ENCODE measurements at places on chromosomes 13 and 19.
A peak's percentile ranks its signal among the peaks of the same experiment; 100 is the strongest.

DNA sequence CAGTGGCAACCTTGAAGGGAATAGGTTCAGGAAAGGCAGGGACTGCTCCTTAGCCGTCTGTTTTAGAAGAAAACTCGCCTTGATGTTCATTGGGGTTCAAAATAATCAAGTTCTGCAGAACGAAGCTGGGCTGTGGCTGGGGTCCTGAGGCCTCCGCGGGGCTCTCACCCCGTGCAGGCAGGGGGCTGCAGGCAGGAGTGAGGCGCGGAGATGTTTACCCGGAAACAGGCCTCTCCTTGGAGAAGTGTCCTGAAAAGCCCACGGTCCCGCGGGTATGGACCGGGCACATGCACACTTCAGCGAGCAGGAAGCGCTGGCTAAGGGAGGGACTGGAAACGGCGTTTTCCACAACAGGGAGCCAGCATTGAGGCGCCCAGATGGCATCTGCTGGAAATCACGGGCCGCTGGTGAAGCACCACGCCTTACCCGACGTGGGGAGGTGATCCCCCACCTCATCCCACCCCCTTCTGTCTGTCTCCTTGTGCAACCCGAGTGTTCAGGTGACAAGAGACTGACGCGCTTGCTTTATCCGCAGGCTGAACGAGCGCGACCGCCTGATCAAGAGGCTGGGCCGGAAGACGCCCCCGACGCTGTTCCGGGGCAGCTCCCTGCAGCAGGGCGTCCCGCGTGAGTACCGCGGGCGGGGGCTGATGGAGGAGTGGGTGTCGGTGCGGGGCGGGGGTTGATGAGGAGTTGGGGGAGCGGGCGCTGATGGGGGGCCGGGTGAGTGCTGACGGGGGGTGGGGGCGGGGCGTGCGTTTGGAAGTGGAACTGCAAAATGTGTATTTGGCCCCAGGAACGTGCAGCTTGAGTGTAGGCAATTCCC, 39.6 kb downstream of the SHISA2 start:
- no peak for DNase-seq

DNA sequence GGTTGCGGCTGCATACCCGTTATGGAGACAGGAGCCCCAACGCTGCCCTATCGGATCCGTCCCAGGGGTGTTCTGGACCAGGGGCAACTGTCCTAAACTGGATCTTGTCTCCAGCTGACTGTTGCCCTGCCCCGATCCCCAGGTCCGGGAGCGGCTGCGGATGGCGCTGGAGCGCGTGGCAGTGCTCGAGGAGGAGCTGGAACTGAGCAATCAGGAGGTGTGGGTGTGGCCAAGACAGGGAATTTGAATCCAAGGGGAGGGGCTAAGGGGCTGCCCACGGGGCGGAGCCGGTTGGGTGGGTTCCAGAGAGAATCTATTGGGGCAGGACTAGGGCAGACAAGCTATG, 9.9 kb downstream of the PPFIA3 start:
- peak; percentile 37 for DNase-seq

DNA sequence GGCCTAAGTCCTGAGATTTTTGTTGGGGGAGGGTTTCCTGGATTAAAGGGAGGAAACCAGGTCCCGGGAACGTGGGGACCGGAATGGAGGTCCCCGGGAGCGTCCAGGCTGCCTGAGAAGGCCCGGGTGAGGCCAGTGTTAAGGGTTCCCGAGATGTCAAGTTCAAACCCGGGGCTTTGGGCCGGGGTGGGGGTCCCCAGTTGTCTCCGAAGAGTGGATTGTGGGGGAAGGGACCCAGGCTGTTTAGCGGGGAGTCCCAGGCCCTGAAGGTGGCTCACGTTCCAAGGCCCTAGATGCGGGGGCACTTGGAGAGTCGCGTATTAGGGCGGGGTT, 262 bp downstream of the COX7A1 start:
- no peak for DNase-seq

- DNase-seq: no peak
Measured at GRCh38 chr13:94825507-94825906, 113.2 kb upstream of the SOX21 start.

DNA sequence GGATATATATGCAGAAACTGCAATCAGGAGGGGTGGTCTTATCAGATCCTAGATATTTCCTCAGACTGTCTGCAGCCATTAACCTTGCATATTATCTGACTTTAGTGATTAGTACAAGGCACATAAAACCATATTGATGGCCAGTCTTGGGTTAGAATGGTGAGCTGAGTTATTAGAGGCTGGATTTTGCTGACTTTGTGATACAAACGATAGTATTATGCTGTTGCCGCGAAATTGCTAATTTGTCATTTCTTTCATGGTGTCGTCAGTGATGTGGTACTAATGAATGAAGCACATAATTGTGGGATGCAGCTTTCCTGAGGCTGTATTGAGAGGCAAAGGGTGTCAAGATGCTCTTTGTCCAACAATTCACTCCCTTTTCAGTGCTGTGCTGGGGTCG, 172.5 kb downstream of the TEX29 start:
- DNase-seq: no peak

- DNase-seq: peak; percentile 62
Measured at GRCh38 chr13:99617474-99618255, 116.4 kb downstream of the TM9SF2 start.

DNA sequence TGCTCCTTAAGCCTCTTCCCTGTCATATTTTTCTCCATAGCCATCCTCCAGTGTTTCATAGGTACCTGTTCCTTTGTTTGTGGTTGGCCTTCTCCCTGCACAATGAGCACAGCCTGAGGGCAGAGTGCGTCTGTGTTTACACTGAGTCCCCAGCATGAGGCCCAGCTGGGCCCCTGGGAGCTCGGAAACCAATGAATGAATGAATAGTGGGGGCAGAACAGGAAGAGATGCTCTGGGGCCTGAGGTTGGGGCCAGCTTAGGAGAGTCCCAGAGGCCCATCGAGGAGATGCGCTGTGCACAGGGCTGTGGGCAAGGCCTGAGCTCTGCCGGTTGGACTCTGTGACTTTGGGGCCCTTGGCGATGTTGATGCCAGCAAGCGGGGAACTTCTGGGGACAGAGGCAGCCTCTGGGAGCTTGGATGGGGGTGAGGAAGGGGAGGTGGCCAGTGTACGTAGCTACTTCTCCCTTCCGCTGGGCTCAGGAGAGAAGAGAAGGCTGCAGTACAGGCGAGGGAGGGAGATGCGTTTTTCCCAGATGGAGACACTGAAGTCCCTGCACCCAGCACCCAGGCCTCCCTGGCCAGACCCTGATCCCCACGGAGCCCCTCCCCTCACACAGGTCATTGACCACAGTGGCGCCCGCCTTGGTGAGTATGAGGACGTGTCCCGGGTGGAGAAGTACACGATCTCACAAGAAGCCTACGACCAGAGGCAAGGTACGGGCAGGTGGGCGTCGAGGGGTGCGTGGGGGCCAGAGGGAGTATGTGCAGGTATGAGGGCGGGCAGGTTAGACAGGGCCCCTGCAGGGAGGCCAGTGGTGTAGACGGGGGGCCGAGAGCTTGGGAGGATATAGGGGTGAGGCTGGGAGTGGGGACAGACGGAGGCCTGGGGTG, 5.1 kb downstream of the TBCB start:
- DNase-seq: no peak

DNA sequence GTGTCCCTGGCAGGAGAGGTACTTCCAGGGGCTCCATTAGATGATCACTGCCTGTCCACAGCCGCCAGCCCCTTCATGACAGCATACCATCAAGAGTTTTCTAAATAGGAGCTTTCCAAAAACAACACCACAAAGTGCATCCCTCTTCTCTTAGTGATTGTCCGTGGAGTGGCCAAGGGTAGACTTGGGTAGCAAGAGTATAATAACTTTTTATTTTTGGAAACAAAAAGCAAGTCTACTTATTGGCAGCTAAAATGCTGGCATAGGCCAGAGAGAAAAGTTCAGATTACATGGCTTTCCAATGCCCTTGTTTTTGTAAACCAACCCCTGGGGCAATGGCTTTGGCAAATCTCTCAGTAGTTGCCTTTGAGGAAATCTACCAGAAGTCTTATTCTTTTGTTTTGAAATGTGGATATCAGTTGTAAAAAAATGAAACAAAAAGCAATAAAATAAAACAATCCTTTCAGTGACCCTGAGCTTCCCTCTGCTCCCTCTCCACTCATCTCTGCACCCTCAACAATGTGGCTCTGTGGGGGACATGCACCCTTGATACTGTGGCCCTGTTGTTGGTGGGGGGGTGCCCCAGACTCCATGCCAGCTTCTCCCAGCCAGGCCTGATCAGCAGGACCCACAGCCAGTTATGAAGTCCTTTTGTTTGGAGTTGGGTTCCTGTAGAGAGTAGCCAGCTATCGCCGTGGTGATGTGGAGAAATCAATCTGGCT, 294.1 kb downstream of the DLEU7 start:
- no peak for DNase-seq

DNA sequence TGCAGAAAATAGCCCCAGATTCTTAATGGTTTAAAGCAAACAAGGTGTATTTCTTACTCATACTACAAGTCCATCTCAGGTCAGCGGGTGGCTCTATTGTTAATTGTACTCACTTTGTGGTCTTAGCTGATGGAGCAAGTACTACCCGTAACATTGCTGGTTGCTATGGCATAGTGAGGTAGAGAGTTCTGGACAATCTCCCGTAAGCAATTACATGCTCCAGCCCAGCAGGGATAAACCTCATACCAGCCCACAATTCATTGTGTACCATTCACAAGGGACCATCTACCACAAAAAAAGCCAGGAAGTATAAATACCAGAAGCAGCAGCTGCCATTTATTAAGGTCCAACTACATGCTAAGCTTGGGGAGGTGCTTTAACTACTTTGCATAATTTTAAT, 167.1 kb downstream of the PCDH9 start:
- no peak for DNase-seq

DNA sequence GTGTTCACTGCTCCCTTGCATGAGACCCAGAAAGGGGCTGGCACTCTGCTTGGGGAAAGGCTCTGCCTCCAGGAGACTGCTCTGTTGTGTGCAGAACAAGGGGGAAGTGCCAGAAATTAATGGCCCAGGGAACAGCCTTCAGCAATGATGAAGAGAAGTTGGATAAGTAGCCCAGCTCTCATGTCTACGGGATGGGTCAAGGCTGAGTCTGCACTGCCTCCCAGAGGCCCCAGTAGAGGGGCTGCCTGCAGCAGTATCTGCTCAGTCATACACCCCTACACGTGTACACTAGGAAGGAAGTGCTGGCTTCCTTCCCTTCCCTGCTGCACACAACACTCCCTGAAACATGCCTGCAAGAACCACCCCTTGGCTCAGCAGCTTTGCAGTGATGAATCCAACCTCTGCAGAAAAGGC, 54.6 kb upstream of the URI1 start:
- no peak for DNase-seq

DNA sequence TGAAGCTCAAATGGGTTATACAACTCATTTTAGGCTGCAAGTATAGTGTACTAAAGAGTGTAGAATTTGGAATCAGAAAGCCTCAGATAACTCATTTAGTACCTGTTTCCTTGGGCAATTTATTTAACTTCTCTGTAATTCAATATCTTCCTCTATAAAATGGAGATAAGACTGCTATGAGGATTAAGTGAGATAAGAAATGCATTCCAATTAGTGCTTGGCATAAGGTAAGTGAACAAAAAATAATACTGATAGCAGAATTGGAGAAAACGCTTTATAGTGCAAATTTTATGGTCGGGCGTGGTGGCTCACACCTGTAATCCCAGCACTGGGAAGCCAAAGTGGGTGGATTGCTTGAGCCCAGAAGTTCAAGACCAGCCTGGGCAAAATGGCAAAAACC, 25.0 kb downstream of the DACH1 start:
- no peak for DNase-seq

DNA sequence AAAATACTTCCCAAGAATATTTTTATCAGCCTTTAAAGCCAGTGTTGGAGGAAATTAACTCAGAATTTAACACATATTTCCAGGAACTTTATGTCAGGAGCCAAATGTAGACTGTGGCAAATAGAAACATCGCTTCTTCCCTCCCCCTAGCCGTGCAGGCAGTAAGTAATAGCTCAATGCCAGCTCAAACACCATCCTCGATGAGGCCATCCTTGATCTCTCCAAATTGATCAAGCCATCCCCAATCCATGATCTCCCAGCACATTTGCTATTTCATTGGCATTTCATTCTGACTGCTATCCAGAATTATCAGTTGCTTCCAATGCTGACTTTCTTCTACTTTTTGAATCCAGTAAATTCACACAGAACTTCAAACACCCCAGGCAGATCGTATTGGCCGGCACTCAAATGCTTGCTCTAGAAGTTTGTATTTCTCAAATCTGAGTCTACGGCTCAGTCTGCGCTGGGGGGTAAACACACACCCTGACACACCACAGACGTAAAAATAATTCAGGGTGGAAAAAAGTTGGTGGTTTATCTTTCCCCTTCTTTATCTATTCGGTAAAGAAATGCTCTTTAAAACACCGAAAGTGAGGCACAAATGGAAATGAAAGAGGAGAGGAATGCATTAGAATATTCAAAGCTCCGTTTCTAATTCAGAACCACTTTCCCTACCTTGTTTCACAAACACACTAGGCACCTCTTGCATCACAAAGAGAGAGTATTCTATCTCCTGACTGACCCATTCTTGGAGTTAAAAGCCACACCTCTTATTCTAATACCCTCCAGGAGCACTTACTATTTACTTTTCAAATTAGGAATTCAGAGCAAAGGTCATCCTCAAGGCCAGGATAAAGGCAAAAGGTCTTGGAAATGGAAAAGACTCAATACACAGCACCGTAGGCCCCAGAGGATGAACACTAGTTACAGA, 991 bp downstream of the OBI1 start:
- DNase-seq: no peak

GRCh38 chr13:58080806-58081205, 449.3 kb downstream of the PCDH17 start:
- DNase-seq: no peak

GRCh38 chr13:70723732-70724131, 615.5 kb upstream of the KLHL1 start:
- DNase-seq: no peak

DNA sequence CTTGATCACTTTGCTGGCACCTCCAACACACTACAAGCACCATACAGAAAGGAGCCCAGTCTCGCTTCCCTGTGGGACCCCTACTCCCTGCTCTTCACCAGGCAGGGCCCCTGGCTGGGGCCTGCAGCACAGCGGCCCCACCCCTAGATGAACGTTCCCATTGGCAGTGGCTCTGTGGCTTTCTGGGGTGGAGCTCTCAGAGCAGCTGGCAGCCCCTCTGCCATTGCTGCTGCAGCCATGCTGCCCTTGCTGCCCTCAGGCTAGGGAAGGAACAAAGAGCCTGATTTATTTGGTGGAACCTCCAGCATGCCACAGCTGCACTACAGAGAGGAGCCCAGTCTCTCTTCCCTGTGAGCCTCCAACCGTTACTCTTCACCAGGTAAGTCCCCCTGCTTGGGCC, 5.8 kb downstream of the SIGLEC6 start:
- DNase-seq: no peak

GRCh38 chr13:64767054-64767453, 2463.1 kb downstream of the PCDH9 start:
- DNase-seq: no peak

DNA sequence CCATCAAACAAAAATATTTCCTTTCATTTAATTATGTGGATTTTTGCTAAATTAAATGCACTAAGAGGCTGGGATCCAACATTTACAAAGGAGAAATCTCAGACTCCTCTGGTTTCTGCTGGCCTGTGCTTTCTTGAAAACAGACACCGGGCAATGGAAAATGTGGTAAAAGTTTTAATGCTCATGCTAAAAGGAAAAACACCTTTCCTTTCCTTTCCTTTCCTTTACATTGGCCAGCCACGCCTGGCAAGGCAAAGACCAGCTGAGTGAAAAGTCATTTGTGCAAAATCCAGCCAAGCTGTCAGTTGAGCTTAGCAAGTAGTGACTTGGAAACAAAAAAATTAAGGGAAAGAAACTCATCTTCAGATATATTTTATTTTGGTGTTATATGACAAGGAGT, 240.3 kb downstream of the LACC1 start:
- no peak for DNase-seq

- no peak for DNase-seq
Measured at GRCh38 chr13:34257966-34258365, 440.0 kb downstream of the RFC3 start.

All from nephron progenitor cell (in vitro differentiated cells).